Right ventricle myocardium superior (tissue), 1 donor: ENCODE measurements at places on chromosomes 12 and 14.

DNA sequence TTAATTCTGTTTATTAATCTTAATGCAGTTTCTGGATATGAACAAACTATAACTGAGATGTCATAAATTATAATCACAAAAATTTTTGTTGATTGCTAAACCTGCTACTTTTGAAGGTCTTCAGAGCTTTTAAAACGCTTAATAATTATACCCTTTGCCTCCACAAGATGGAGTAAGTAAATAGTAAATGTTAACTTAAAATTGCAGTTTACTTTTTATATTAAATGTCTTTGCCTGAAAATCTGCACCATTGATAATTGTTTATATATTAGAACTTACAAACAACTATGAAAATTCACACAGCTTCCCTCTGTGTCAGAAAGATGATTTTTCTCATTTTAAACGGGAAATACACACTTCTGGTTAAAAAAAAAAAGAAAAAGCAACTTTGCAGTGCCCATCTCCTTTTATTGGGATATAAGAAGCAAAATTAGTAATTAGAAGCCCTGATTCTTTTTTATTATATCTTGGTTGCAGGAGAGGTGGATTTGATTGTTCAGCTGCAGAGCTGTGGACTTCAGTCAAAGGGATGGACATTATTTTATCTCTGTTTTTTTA, 35.6 kb downstream of the SCFD1 start:
- no peak for DNase-seq

DNA sequence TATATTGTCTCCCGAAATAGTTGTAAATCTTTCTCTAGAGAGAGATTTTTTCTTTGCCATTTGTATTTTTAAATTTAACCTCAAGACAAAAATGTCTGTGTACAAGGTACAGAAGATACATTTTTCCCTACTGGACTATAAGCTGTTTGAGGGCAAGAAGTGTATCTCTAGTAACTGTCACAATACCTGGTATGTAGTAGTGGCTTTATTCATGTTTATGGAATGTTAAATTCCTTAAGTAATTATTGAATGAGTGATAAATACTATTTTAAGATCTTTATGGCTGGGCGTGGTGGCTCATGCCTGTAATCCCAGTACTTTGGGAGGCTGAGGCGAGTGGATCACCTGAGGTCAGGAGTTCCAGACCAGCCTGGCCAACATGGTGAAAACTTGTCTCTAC, 24.4 kb upstream of the CDK17 start:
- no peak for DNase-seq

DNA sequence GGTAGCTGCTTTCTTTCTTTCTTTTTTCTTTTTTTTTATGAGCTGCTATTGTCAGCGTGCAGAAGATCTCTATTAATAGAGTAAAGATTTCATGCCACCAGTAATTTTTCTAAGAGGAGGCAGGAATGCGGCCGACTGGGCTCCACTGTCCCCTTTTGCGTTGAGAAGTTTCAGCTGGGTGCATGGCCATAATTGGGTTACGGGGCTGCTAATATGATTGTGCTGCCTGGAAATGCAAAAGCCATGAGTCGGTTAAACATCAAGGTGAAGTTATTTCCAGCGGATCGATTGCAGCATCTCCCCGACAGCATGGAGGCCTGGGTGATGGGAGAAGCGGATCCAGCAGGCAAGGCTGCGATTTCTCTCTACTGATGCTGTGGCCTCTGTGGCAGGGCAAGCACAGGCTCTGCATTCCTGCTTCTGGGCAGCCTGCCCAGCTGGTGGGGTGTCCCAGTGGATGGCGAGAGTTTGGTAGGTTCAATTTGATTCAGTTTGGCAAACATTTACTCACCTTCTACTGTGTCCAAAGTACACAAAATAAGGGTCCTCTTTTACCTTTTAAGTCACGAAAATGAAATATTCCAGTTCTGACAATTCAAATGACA, 54.4 kb upstream of the PRMT8 start:
- DNase-seq: no peak

GRCh38 chr12:108653082-108653516, 19.4 kb upstream of the SELPLG start:
- no peak for DNase-seq

DNA sequence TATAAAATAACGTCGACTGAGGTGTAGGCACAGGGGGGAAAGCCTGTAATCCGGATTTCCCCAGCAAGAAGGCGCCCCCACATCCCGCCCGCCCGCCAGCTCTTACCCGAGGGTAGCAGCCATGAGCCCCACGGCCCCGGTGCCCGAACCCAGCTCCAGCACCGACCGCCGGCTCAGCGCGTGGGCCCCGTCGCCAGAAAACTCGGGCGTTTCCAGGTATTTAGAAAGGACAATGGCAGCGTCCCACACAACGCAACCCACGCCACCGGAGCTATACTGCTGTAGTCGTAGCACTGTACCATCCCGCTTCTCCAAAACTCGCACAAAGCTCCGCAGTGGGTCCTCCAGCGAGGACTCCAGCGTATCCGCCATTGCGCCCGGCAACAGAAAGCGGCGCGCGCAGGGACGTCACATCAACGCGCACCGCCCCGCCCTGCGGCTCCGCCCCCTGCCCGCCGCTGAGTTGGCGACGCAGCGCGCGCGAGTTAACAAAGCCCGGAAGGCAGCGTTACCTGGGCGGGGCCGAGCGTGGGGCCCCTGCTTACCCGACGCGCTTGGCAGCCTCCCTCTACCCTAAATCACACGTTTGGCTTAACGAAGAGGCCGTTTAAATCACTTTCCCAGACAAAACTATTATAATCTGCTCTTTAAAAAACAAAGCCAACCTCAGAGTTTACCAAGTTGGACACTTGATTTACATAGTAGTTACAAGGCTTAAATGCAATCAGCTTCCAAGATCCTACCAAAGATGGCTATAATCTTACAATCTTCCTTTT, at the start of gene VCPKMT:
Gene VCPKMT (minus strand): TSS at position 392 of the 776 bp plus-strand sequence. CDS start 20 bp downstream, at position 372.
- peak; percentile 98 for DNase-seq
